Fibroblast of skin of left quadriceps (primary cell): ENCODE measurements at places on chromosomes 5 and 9.

DNA sequence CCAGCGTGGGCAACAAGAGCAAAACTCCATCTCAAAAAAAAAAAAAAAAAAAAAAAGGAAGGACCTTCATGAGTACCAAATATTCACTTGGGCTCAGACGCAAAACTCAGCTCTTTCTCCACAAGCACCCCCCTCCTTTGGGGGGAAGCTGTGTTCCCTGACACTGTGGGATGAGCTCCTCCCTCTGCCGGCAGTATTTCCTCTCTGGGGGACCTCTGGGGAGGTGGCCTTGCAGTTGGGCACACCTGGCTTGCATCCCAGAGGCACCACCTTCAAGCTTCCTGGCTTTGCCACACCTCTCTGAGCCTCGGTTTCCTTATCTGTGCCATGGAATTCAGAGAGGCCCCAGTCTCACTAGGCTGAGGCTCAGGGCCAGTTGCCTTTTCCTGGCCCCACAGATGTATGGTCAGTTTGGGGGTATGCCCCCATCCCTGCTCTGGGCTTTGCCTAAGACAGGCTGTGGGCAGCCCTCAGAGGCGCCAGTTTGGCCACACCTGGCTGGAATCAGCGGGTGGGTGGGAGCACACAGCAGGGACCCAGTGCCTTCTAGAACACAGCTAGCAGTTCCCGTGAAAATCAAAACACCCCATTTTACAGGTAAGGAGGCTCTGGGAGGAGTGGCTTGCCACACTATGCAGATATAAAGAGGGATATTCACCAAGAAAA is 157.5 kb upstream of the IER5L start:
- DNase-seq = no peak

- no peak for DNase-seq
Measured at GRCh38 chr5:115543365-115544042, 1.1 kb downstream of the FEM1C start.

- peak; percentile 88 for DNase-seq
Measured at GRCh38 chr9:99752417-99753109, 69.1 kb upstream of the NR4A3 start.

- no peak for DNase-seq
Measured at GRCh38 chr5:147805030-147805454, 22.5 kb upstream of the JAKMIP2 start.

GRCh38 chr9:122832194-122832593 is 3.8 kb upstream of the PDCL start:
- no peak for DNase-seq

DNA sequence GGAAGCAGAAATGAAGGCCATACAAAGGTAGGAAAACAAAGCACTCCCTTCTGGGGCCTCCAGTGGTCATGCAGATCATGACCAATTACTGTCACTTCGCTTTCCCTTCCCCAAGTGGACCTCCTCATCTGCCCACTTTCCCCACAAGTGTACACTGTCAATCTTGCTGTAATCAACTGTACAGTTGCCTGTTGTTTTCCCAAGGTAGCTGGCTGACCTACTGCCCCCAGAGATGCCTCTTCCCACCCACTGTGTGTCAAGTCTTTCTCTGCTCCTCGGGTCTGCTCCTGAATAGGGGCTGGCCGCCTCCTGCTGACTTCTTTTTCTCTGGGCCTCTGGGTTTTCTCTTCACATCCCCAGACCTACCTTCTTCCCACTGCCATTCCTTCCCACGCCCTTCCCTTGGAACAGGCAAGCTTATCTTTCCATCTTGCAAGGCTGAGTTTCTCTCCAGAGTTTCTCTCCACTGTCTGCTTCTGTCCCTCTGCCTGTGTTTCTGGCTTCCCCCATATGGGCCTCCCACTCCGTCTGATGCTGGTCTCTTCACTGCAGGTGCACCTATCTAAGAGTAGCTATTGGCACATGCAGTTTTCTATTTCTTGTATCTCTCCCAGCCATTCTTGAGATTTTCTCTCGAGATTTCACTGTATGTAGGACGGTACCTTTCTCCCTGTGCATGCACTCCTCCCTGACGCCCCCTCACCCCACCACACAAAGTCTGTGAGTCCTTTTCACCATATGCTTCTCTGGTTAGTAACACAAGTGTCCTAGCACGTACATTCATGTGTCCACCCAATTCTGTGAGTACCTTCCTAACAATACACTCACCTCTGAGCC is 2.4 kb downstream of the ELL2 start:
- no peak for DNase-seq

DNA sequence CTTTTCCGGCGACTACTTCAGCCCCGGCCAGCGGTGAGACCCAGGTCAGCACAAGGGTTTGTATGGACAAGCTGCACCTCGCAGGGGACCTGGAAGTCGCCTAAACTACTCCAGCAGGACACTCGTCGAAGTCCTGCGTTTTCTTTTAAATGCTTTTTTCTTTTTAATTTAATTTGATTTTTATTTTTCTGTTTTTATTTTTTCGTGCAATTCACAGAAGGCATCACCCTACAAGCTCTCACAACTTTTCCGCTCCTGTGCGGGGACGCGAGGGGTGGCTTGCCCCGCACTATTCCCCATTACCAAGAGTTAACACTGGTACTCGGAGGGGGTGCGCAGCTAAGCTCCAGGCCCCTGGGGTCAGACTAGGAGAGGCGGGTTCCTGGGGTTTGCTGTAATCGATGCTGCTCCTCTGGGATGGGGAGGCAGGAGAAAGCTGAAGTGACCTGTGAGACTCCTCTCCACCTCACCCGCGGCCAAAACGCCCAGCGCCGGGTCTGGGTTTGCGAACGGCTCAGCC is 1.3 kb downstream of the EDIL3 start:
- no peak for DNase-seq

DNA sequence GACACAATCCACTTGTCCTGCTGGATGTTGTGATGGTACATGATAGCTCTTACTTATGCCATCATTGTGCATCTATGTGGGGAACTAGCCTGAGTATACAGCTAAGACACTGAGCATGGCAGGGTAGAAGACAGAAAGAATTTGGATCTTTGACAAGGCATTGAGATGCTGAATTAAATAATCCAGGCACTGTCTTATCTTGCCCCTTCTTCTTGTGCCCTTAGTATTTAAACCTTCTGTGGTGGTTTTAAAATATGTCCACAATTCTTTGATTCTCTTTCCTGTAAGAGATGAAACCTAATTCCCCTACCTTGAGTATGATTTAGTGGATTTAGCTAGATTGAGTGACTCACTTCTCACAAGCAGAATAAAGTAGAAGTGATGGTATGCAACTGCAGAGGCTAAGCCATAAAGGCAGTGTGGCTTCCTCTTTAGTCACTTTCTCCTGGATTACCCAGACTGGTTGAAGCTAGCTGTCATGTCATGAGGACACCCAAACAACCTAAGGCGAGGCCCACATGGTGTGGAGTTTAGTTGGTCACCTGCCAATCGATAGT is 174.0 kb upstream of the NREP start:
- DNase-seq = peak; percentile 32

DNA sequence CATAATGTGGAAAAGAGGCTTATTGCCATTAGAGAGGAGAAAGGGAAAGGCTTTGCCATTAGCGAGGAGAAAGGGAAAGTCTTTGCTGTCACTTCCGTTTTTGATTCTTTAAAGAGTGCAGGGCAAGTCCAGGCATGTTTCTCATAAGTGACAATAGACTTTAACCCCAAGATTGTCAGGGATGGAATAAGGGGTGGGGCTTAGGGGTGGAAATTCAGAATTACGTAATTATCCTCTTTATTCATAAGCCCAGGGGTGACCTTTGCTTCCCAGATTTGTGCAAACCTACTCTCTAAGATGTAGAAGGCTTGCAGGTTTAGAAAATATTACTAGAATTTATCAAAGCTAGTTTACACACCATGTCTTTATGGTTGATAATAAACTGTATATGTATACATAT is 2.3 kb upstream of the PLK2 start:
- no peak for DNase-seq

- DNase-seq = no peak
Measured at GRCh38 chr9:88531920-88532698, 2.9 kb upstream of the NXNL2 start.

DNA sequence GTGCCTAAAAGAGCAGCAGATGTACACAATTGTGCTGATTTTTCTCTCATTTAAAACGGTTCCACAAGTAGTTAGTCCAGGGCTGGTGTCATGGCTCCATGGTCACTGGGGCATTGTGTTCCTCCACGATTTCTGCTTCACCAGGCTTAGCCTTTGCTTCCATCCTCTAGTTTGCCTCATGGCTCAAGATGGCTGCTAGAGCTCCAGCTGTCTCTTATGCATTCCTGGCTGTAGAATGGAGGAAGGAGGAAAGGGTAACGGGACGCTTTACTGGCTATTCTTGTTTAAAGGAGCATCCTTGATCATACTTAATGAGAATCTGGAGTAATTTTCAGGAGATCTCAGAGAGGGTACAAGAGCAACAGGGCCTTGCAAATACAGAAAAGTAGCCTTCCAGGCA is 47.7 kb downstream of the BOD1 start:
- DNase-seq = no peak

- DNase-seq = no peak
Measured at GRCh38 chr9:118522093-118523028, 818.2 kb downstream of the TLR4 start.

DNA sequence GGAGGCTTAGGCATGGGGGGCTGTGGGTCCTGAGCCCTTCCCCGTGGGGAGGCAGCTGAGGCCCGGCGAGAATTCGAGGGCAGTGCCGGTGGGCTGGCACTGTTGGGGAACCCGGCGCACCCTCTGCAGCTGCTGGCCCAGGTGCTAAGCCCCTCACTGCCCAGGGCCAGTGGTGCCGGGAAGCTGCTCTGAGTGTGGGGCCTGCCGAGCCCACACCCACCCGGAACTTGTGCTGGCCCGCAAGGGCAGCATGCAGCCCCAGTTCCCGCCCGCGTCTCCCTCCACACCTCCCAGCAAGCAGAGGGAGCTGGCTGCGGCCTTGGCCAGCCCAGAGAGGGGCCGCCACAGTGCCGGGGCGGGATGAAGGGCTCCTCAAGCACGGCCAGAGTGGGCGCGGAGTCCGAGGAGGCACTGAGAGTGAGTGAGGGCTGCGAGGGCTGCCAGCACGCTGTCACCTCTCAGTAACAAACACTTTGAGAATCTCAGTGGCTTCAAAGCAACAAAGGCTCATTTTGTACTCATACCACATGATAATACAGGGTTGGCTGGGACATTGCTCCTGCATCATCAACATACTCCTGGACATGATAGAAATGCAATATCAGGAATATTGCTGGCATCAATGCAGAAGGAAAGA is 265.7 kb upstream of the ANKRD55 start:
- no peak for DNase-seq

GRCh38 chr5:176533894-176534611 is 3.1 kb downstream of the RNF44 start:
- no peak for DNase-seq

DNA sequence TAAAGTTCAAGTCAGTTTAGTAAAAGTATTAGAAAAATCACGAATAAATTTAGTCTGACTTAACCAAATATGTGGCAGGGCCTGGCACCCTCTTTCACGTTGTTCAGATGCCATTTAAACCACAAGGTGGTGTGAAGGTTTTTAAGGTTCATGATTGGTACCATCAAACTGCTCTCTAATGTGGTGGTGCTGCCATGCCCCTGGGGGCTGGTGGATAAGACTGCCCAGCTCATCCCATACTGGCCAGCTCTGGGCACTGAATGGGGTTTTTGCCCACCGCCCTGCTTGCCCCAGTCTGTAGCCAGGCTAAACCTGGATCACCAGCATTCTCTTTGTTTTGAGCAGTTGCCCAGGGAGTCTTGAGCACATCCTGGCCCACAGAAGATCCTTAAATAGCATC is 159.3 kb downstream of the GABBR2 start:
- no peak for DNase-seq

GRCh38 chr9:114558027-114558675 is 29.4 kb upstream of the ATP6V1G1 start:
- no peak for DNase-seq

DNA sequence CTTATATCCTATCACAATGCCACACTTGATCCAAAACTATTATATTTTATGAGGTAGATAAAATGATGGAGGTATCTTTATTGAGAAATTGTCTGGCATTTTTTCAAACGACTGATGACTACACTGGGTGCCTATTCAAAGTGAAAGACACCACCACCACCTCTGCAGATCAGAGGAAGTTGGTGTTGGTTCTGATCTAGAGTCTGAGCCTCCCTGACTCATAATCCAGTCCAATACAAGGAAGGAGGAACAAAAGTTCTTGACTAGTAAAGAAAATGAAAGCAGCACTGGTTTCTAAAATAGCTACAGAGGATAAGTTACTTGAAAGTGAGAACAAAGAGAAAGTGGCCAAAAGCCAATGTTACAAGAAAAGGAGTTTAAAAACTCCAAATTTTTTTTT is 139.9 kb downstream of the RFX3 start:
- no peak for DNase-seq

DNA sequence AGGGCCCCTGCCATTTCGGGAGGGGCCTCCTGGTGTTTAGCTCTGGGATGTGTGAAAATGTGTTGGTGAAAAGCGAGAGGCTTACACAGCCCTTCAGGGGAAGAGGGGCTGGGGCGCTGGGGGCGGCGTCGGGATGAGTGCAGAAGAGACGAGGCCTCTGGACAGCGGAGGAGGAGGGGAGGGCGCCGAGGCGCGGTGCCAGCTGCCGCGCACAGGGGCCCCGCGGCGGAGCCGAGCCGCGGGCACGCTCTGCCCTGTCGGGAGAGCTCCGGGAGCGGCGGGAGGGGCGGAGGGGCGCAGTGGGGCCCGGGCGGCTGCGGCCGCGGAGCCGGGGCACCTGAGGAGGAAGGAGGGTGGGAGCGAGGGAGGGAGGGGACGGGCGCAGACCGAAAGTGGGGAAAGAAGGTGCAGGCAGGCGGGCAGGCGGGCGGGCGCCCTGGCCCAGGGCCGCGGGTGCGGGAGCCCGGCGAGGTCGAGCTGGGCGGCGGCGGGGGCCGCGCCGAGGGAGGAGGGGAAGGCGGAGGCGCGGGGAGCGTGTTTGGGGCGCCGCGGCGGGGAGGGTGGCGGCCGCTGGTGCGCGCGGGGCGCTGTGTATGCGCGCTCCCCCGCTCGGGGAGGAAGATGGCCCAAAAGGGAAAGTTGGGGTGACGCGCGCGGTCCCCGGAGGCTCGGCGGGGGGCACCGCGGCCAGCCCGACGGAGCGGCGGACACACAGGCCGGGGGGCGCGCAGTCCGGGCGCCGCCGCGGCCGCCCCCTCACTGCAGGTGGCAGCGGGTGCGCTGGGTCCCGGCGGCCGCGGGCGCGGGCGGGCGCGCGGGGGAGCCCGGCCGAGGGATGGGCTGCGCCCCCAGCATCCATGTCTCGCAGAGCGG is at the start of gene PDE8B:
TSS of gene PDE8B (plus strand) at position 590 of the 873 bp plus-strand sequence. CDS start at position 836, 246 bp downstream.
- DNase-seq = no peak
